ENCODE measurements at places on chromosomes 1 and 21.

DNA sequence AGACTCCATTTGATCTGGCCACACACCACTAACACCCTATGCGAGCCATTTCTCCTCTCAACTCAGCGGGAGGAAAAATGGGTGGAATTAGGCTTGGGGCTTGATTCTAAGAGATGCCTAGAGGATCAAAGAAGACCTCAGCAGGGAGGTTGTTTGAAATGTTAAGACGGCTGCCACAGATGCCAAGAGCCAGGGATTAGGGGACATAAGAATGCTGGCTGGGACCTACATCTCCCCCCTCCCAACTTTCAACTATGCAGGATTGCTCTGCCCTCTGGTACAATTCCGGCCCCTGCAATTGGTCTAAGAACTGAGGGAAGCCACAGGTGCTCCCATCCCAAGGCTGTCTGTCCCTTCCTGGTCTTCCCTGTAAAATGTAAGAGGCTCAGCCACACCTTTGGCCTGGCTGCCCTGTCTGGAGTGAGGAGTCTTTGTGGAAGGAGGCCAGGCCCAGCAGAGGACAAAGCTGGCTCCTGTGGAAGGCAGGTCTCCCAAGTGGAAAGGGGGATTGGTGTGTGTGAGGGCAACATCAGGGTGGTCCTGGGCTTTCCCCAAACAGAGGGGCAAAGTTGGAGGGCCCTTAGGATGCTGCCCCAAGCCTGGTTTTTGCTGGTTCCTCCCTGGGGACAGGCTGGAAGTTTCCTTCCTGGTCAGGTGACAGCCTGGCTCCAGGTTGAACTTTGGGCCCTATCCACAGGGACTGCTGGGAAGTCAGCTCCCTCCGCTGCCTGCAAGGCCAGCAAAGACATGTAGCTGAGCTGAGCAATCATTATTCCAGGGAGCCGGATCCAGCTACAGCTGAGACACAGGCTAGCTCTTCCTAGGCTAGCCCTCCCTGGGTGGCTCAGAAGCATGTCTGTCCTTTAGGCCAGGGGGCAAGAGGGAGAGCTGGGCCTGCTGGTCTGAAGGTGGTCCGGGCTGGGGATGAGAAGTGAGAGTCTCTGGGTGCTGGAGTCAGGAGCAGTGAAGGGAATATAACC is 34.5 kb upstream of the SYNC start:
- DNase-seq, result no peak

GRCh38 chr1:44256762-44257554 is 43.7 kb downstream of the DMAP1 start:
- no peak for DNase-seq

- no peak for DNase-seq
These were observed 181.6 kb downstream of the NEGR1 start for GRCh38 chr1:72100771-72101170.

GRCh38 chr1:208238710-208239472 is 5.3 kb downstream of the PLXNA2 start:
- no peak for DNase-seq

- peak; percentile 97 for DNase-seq
These were observed 68.0 kb upstream of the CYP2J2 start for GRCh38 chr1:59994302-59995198.

- DNase-seq, result no peak
These were observed 6.2 kb downstream of the LRRC3 start for GRCh38 chr21:44461464-44462001.

GRCh38 chr21:17467829-17468228 is 45.0 kb upstream of the CXADR start:
- DNase-seq, result no peak

DNA sequence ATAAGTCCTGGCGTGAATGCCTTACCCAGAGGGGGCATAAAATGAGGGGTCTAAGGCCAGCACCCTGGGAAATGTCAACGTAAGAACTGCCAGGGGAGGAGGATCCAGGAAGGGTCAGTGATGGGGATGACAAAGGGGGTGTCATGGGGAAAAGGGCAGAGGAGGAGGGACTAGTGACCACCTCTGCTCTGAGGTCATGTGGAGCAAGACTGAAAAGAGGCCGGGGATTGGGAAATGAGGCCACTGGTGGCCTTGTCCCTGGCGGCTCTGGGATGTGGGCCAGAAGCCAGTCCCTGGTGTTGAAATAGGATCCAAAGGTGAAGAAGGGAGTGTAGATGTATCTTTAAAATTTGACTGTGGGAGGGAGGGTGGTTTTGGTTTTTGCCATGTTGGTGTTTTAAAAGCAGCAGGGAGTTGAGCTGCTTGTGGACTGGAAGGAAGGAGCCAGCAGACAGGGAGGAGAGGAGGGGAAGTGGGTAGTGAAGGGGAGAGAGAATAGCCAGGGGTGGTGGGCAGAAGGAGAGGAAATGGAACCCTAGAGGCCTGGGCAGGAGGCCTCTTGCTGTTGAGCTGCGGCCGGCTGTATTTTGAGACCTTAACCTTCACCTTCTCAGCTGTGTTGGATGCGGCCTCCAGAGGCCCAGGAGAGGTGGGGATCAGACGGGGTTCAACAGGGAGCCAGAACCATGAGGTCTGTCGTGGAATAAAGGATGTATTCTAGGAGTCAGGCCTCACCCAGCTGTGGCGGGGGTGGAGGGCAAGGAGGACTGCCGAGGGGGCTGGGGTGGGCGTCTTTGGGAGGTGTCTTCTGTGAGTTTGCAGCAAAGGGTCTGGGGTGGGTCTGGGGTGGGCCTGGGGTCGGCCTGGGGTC is 92.5 kb downstream of the DHRS3 start:
- DNase-seq, result no peak

DNA sequence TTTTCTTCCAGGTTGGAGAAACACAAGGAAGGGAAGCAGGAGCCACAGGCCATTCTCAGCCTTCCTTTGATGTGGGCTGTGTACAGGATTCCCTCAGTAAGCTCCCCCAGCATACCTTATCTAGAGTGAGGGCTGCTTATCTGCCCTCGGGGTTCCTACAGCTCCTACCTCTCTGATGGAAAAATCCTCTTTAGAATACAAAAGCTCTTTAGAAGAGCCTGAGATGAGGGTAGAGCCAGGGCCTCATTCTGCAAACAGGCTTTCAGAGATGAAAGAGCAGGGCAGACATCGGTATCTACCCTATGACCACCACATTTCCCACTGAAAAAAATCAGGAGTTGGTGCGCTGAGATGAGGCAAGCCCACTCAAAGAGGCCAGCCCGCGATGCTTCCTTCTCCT is 85.1 kb downstream of the PLPP3 start:
- DNase-seq, result no peak

GRCh38 chr1:17118706-17119075 is 560 bp downstream of the PADI2 start:
- no peak for DNase-seq

DNA sequence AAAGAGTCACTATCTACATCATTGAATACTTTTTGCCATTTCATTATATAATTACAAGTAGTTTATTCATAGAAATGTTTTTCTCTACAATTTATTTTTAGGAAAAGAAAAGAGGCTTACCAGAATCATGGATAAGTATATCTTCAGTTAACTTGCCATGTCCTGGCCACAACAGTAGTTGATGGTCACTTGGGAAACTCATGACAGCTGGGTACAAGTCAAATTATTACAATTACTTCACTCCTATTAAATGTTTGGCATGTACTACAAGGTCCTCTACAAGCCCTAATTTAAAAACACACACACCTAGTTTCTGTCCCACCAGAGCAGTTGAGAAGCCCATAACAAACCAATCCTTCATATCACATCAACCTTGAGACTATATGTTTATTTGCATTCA is 29.4 kb downstream of the PALMD start:
- DNase-seq, result no peak

DNA sequence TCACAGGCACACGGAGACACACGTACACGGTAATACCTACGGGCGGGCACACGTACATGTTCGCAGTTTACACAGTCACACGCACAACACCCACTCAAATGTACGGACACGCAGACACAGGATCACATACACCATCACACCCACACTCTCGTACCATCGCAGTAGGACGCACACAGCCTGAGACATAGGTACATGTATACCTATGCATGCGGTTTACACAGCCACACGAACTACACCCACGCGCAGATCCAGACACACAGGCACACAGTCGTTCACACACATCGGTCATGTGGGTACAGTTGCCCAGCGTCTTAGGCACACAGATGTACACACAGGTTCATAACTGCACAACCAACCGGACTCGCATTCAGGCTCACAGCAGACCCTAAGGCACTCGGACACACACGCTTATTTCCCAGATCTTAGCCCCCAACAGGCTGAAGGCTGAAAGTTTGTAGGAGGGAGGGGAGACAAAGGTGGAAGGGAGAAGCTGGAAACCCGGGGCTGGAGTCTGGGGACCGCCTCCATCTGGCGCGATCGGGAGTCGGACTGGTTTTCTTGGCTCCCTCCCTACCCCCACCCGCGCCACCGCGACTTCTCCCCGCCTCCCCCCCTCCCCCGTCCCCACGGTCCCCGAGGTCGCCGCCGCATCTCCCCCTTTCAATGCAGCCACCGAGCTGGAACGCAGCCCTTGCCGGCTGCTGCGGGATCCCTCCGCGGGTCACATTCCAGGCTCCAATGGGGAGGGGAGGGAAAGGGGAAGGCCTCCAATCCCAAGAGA is 51.9 kb upstream of the SYNC start:
- DNase-seq, result no peak

DNA sequence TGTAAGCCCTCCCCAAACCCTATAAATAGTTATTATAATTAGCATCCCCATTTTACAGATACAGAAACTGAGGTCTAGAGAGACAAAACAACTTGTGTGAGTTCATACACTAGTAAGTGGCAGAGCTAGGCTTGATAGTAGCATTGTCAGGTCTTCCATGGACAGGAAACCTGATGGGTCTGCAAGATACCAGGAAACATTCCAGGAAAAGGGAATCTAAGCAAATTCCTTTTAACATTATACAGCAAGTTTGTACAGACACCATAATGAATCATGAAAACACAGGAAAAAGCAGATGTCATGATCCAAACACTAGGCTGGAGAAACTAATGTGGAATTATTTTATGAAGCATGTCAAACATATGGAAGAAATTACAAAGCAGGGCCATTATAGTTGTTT is 89.1 kb upstream of the KCNK2 start:
- no peak for DNase-seq

DNA sequence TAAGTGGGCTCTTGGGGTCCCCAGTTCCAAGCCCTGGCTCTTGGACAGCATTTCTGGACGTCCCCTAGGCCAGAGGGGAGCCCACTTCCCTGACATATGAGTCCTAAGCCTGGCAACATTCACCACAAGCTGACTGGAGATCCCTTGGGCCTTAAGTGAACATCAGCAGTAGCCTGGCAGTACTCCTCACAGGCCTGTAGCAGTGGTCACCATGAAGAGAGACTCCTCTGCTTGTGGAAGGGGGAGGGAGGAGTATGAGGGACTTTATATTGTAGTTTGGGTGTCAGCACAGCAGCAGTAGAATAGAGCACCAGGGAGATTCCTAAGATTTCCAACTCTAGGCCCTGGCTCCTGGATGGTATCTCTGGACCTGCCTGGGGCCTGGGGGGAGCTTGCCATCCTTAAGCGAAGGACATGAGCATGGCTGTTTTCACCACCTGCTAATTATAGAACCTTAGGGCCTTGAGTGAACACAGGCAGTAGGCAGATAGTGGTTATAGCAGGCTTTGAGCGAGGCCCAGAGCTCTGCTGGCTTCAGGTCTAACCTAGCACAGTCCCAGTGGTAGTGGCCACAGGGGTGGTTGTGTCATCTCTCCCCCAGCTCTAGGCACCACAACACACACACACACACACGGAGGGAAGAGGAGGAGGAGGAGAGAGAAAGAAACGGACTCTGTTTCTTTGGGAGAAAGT is 71.4 kb upstream of the APOBEC4 start:
- no peak for DNase-seq

GRCh38 chr1:159756397-159756796 is 24.4 kb upstream of the DUSP23 start:
- no peak for DNase-seq
